ENCODE measurements at places on chromosomes 3 and 15.

GRCh38 chr15:90046911-90047392 lies 45.8 kb downstream of the ZNF710 start:
- no peak for DNase-seq

GRCh38 chr3:88195951-88196434 lies 46.2 kb downstream of the C3orf38 start:
- no peak for DNase-seq

DNA sequence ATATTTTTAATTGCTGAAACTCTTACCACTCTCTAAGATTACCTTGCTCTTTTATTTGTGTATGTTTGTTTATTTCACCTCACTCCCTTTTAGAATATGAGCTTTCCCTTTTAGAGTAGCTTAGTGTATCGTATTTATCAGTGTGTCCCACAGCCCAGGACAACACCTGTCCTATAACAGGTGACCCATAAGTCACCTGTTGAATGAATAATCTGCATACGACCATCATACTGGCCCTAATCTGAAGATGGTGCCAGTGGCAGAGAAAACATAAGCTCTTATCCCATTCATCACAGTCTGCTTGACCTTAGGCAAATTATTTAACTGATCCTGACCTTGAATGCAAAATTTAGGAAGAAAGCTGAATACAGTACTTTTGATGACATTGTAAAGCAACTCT lies 254.6 kb upstream of the NR2F2 start:
- no peak for DNase-seq

GRCh38 chr3:60708191-60708975 lies 542.9 kb downstream of the FHIT start:
- no peak for DNase-seq

DNA sequence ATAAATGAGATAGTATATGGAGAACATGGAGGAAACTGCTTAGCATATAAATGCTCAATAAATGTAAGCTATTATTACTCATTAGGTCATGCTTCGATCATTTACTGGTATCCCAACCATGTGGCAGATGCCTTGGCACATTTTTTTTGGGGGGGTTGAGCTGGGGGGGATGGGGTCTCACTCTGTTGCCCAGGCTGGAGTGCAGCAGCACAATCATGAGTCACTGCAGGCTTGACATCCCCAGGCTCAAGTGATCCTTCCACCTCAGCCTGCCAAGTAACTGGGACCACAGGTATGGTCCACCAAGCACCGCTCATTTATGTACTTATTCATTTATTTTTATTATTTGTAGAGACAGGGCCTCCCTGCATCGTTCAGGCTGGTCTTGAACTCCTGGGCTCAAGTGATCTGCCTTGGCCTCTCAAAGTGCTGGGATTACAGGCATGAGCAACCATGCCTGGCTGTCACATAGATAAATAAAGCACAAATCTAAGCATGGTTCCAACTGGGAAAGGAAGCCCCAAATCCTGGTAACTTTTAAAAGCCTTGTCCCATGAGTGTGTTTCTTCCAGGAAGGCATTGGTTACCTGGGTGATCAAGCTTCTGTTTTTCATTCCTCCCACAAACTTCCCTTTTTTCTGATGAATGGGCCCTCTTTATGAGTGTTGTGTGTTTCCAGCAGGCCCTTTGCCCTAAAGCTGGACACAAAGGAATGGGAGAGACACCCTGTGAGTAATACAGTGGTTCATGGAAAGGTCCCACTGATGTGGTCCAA lies 147.4 kb upstream of the UMPS start:
- no peak for DNase-seq

DNA sequence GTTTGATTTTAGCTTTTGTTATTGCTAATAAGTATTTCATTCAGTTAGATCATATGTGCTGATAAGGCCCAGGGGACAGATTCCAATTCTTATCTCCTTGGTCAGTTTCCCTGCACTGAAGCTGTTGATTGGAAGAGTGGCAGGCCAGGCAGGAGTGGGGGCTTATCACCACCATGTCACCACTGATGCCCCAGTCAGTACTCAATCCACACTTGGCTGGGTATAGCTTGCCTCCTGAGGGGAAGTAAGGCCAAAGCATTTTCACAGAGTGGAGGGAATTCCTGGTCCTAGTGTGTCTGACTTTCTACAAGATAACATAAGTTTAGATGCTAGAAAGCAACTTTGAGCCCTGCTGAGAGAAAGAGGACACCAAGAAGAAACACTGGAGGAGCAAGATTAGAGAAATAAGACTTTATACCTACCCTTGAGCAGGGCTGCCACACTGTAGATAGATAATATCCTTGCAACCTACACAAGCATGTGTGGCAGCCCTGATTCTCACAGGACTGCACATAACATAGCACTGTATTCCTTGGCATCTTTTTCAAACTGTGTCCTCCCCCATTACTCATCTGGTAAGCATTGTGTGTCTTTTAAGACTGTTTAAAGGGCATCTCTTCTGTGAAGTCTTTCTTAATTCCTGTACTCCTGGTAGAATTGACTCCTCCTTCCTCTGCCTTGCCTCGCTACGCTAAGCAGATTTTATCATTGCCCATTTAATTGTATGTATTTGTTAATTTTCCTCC lies 24.3 kb downstream of the OXNAD1 start:
- no peak for DNase-seq

DNA sequence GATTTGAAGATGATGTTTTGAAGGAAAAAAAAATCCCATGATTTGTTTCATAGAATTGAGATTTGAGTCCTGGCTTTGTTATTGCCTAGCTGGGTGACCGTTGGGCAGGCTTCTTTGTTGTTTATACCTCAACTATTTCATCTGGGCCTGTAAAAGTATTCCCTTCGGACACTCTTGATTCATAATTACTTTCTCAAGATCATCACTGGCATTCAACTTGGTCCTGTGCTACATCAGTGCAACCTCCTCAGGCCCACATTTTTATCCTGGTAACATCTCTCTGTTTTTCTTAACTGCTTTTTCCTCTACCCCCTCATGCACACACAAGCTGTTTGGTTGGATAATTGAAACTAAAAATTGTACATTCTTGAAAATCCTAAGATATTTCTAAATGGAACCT lies 67.5 kb upstream of the P3H2 start:
- no peak for DNase-seq

- DNase-seq = no peak
Observed at GRCh38 chr3:13846716-13847570, 32.9 kb downstream of the WNT7A start.

- DNase-seq = peak; percentile 47
Observed at GRCh38 chr15:77753281-77753873, 120.7 kb upstream of the LINGO1 start.

GRCh38 chr15:96343113-96344059 lies 12.9 kb downstream of the NR2F2 start:
- no peak for DNase-seq

DNA sequence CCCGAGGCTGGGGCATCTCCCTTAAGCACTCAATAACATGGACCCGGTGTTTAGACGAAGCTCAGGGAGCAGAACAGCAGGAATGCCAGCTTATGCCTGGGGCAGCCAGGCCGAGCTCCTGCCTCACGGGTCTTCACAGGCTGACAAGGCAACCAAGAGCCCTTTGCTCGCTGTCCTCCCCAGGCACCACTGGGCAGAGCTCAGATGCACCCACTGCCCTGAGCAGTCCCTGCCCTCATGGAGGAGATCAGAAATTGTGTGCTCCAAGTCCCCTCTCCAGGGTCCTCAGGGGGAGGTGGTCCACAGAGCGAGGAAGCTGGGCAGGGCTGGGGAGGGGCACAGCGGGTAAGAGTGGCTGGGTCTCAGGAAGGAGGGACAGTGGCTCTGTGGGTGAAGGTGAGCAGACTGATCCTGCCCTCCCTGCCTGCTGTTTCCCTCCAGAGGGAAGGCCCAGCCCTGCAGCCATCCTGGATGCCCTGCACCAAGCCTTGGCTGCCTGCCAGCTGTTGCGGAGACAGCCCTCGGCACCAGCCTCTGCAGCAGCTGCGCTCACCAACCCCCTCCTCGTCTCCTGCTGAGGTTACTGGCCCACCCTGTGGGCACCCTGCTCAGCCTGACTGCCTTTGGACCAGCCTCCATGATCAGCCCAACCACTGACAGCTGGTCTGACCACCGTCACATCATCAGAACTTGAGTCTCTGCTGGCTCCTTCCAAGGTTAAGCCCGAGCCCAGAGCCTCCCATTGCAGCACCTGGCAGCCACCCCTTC lies 21.1 kb upstream of the GP9 start:
- DNase-seq = no peak

DNA sequence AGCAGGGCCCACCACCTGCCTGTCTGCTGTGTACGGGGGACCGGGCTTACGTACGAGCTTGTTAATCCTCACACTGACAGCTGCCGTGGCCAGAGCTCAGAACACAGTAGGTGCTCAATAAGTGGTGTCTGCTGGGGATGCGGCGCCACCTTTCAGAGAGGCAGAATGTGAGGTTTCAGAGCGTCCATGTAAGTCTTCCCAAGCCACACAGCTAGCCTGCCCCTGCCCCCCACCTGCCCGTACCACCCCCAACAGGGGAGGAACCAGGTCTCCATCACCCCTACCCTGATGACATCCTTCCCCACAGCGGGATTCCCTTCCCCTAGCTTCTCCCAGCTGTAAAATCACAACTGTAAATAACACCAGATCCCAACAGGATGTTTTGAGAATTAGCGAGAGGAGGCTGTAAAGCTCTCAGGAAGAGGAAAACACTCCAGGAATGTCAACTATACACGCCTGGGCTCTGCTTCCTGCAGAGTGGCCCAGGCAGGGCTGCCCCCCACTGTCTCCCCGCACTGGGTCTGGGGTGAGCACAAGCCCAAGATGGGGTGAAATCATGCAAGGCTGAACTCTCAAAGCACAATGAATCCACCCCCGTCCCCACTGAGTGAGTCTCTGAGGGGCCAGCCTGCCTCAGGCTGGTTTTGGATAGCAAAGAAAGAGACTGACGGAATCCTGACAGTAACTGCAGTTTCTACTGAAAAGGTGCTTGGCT lies 250.1 kb upstream of the LYSMD4 start:
- no peak for DNase-seq

DNA sequence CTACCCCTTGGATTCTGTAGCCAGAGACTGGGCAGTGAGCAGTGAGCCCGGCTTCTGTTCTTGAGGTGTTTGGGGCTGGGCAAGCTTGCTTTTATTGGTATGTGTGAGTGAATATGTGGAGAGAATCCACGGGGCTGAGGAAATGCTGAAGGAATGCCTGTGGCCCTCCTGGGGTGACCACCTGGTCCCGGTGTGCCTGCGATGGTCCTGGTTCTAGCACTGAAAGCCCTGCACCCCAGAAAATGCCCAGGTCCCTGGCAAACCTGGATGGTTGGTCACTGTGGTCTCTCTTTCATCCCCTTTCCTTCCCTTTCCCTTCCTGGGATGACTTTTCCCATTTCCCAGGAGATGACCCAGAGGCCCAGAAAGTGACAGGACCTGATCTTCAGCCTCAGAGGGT lies 4.2 kb downstream of the ZBTB47 start:
- no peak for DNase-seq

DNA sequence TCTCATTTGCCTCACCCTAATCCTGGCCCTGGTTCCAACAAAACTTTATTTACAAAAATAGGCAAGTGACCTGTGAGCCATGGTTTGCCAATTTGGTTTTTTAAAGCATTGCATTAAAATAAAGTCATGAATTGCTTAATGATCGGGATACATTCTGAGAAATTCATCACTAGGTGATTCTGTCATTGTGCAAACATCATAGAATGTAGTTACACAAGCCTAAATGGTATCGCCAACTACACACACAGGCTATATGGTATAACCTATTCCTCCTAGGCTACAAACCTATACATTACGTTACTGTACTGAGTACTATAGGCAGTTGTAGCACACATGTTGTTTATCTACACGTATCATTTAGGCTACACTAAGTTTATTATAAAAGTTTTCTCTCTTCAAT lies 45.9 kb upstream of the SSR3 start:
- DNase-seq = no peak

DNA sequence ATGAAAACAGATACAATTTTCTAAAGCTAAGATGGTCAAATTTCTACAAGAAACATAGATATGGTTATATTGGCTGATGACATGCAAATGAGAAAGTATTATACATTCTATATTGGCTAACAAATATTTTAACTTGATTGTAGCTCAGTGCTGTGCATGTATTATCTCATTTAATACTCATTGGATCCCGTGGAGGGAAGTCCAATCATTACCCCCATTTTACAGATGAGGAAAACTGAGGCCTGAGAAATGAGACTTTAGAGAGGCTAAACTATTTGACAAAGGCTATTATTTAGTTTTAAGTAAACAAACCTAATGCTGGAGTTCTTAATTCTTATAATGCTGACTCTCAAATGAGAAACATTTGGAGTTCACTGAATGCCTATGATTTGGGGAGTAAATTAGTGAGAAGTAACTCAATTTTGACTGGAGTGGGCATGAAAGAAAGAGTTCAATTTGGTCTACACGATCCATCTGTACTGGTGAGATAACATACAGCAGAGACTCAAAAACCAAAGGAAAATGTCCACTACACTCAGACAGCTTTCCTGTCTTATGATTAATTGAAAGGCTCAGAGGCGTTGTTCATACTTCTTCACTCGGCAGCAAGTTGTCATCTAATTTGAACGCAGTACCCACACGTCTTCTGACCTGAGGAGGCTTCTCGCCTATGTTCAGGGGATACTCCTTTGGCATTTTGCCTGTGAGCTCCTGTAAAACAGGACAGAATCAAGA lies 72.2 kb upstream of the LMOD3 start:
- DNase-seq = no peak

Measured in renal cortex interstitium (tissue), 15 donors.